RCC 7860 (cell line): ENCODE measurements at places on chromosomes 2 and 18.

DNA sequence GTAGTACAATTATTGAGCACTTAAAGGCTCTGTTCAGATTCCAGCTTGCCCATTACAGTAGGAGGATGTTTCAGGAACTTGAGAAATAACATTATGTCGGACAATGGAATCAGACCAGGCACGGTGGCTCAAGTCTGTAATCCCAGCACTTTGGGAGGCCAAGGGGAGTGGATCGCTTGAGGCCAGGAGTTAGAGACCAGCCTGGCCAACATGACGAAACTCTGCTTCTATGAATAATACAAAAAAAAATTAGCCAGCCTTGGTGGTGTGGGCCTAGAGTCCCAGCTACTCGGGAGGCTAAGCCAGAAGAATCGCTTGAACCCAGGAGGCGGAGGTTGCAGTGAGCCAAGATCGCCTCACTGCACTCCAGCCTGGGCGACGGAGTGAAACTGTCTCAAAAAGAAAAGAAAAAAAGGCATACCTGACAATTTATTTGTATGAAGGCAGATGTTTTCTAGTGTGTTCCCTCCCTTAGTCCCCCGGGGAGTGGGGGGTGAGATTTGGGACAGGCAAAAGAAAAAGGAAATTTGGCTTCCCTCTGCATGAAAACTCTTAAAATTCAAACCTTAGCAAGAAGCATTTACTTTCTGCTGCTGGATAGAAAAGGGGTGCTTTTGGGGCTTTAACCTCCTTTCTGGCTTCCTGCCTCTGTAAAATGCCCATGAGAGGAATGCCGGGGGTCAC lies 13.7 kb upstream of the ZNF532 start:
- no peak for DNase-seq

GRCh38 chr18:31478688-31479087 lies 19.3 kb upstream of the DSG2 start:
- no peak for DNase-seq

DNA sequence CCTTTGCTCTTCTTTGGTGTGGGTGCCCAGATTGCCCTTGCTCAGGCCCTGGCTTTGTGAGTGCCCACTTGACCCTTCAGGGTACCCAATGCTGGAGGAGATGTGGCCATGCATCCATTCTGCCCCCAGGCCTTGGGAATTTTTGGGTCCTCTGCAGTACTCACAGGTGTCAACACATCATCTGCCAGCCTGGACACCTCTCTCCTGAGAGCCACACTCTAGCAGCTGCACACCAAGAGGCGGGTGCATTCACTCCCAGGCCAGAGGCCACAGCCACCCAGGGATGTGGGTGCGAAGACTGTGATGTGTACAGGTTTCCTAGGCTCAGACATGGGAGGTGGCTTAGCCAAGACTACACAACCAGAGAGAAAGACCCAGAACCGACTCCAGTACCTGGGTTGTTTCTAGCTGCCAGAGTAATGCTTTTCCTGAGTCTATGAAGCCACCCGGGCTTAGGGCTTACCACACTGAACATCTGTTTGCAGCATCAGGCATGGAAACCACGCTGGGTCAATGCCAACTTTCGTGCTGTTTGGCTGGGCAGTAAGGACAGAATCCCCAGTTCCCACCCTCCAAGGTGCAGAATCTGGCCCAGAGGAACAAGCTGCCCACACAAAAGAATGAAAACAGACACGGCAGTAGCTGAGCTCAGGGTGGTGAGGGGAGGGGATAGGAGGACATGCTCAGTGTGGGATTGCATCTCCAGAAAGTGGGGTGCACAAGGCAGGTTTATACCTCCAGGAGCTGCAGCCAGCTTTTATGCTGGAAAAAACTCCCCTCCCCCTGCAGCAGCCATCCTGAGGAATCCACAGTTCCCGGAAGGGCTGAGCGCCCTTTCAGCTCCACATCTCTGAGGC lies 40.1 kb downstream of the KCNF1 start:
- DNase-seq = no peak

GRCh38 chr2:7634409-7634808 lies 717.2 kb downstream of the RNF144A start:
- DNase-seq = no peak

GRCh38 chr2:148781544-148781943 lies 93.5 kb upstream of the KIF5C start:
- no peak for DNase-seq
